Spinal cord (tissue), 10 donors: ENCODE measurements at places on chromosomes 7 and 10. TPM values are rescaled to one million over a fixed set of nuclear protein-coding genes. Genes with fewer than 3 reads are reported as not detected.

Gene PKD2L1
- total RNA-seq, result 0.33 TPM

Gene PKD1L1
- 0.44 TPM for total RNA-seq

Gene GDF10
- total RNA-seq, result 6.6 TPM

Gene AKR1C2
- 33.4 TPM for total RNA-seq

Gene TMEM236
- total RNA-seq, result 0.44 TPM

Gene TLX1
- not detected for total RNA-seq
